Mammary epithelial cell (primary cell): ENCODE measurements at places on chromosomes 13 and 19. TPM values are rescaled to one million over a fixed set of nuclear protein-coding genes. Genes with fewer than 3 reads are reported as not detected.

The CALR3 gene
- not detected for polyA plus RNA-seq

The ATF5 gene
- 9.0 TPM for polyA plus RNA-seq

The CILP2 gene
- polyA plus RNA-seq: 0.12 TPM

The ZNF486 gene
- 1.7 TPM for polyA plus RNA-seq

The ACP7 gene
- 1.3 TPM for polyA plus RNA-seq

The PSG1 gene
- 0.10 TPM for polyA plus RNA-seq

The ZNF675 gene
- polyA plus RNA-seq: 5.7 TPM

DNA sequence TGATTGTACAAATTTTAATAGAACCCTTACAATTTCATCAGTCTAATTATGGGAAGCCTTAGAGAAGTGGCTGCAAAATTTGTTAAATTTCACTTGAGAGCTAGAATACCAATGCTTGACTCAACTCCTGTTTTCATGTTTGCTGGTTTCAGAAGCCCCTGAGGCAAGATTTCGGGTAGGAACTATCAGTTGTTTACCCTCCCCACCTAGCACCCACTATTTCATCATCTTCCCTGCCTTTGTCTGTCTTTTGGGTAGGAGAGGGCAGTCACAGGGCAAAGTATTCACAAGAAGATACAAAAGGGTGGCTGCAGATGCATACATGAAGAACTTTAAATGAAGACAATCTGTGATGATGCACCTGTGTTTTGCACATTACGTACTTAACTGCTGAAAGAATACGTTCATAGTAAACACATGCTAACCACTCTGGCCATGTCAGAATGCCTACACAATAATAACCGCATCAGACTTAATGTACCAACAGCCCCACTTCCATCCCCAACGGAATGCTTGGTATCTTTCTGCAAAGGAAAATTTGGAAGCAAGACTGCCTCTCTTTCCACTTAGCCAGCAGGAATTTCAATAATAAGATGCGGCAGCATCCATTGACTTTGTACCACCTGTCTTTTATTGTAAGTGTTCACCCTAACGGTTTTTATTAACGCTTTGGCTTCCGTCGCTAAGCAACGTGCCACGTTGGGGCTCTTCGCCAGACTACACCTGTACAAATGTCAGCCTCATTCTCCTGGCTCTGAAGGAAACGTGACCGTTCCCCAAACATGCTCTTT, 30.4 kb downstream of the TPT1 start:
- DNase-seq: no peak

- DNase-seq: no peak
These were observed 8.3 kb upstream of the TLE6 start for GRCh38 chr19:2969104-2969504.

- DNase-seq: no peak
These were observed 37.9 kb upstream of the CPB2 start for GRCh38 chr13:46142776-46143175.

- DNase-seq: no peak
These were observed 105.5 kb downstream of the POU4F1 start for GRCh38 chr13:78497702-78498355.

DNA sequence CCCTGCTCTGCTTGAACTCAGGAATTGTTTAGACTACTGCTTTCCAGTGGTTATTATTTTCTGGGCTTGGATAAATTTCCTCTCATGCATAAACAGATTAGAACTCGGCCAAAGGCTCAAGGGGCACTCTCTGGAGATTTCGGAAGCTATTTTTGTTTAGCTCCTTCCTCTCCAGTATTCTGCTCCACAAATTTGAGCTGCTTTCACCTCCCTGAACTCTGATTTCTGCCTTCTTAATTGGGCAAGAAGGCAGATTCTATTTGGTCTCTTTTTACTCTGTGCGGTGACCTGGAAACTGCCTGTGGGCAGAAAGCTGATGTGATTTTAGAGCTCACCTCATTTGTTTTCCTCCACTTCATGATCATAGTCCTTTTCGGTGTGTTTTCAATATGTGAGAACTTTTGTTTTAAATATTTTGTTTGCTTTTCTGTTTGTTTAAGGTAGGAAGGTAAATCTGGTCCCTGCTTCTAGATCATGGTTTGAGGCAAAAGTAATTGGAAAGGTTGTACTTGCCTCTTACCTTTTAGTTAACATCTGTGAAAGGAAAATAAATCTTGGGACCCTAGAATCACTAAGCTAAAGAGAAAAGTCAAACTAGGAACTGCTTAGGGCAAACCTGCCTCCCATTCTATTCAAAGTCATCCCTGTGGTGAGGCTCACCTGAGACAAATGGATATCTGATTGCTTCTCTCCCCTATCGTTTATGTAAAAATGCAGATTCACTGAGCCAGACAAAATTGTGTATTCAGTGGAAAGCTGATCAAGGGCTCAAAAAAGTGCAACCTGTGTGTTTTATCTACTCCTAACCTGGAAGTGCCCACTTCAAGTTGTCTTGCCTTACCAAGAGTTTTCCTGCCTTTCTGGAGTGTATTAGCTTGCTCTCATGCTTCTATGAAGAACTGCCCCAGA, 714.7 kb upstream of the PCDH20 start:
- DNase-seq: no peak

DNA sequence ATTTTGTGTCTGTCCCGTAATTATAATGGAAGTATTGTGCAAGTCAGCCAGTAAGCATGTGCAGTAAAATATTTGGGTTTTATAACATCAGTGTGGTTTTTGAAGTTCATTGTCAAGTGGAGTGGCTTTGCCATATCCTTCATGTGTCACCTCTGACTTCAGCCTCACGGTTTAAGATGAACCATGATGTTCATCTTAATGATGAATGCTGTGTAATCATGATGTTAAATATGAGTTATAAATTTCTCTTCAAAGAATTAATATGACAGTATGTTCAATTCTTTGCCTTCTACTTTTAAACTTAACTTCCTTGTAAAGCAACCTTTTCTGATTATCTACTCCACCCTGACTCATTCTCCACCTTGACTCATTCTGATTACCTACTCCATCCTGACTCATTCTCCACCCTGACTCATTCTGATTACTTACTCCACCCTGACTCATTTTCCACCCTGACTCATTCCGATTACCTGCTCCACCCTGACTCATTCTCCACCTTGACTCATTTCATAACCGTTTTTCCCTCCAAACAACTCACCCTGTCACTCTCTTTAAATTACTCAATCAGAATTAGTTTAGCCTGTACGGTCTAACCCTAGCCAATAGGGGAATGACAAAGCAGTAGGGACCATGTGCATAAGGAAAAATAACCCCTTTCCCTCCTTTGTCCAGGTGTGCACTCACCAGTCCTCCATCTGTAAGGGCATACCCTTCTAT, 50.3 kb upstream of the ANKRD10 start:
- peak; percentile 96 for DNase-seq

DNA sequence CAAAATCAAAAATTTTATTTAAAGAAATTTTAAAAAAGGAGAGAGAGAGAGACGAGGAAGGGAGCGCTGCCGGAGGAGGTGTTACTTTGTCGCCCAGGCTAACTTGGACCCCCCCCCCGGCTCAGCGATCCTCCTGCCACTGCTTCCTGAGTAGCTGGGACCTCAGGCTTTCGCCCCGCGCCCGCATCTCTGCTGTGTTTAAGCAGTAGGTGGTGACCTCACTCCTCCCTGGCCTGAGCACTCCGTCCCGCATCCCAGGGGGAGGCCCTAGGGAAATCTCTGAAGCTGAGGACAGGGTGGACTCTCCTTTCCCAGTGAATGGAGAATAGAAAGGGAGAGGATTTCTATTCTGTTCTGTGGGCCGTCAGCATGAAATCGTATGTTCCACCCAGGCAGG, 485 bp upstream of the ZNF845 start:
- DNase-seq: no peak

GRCh38 chr19:33750587-33751435, 45.9 kb upstream of the KCTD15 start:
- DNase-seq: no peak

DNA sequence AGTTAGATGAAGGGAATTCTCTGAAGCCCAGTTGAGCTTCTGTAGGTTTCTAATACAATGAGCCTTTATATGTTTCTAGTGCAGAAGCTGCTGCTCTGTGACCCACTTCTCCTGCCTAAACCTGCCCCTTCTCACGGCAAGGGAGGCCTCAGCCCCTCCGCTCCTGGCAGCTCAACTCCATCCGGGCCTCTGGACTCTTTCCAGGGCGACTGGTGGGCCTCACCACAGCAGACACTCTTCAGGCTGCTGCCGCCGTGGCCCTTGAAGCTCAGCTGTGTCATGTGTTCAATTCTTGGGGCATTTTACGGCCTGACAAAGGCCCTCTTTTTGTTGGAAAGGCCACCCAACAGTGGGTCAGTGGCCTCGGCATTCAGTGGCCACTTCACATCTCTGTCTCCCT, 10.0 kb upstream of the C19orf33 start:
- no peak for DNase-seq

DNA sequence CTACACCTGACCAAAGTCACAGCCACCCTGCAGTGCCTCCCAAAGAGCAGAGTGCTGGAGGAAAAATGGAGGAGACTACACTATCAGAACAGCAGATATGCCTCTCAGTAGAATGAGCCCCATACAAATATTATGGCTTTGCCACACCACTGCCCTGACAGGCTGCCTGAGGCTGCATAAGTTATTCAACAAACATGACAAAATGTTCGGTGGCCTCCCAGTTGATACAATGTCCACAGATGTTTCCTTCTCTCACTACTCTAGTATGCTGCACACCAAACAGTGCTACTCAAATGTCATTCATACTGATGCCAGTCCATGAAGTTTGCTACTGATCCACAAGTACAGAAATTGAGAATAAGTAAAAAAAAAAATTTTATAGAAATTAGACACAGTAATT, 41.0 kb downstream of the N4BP2L2 start:
- no peak for DNase-seq

DNA sequence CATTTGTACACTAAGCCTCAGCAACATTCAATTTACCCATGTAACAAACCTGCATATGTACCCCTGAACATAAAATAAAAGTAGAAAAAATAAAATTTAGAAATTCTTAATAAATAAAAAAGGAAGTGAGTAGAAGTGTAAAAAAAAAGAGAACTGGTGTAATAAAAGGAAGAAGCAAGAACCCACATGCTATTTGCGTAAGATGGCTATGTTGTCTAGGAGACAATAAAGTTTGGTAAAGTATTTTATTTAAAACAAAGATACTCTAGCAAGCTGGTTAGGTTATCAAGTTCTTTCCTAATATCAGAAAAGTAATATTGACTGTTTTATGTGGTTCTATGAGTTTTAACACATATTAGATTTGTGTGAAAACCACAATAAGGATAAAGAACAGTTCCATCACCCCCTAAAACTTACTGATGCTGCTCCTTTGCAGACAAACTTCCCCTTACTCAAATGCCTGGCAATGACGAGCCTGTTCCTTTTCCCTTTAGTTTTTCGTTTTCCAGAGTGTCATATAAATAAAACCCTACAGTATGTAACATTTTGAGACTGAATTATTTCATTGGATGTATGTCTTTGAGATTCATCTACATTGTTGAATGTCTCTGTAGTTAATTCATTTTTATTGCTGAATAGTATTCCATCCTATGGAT, 98.9 kb downstream of the TNFSF13B start:
- no peak for DNase-seq

DNA sequence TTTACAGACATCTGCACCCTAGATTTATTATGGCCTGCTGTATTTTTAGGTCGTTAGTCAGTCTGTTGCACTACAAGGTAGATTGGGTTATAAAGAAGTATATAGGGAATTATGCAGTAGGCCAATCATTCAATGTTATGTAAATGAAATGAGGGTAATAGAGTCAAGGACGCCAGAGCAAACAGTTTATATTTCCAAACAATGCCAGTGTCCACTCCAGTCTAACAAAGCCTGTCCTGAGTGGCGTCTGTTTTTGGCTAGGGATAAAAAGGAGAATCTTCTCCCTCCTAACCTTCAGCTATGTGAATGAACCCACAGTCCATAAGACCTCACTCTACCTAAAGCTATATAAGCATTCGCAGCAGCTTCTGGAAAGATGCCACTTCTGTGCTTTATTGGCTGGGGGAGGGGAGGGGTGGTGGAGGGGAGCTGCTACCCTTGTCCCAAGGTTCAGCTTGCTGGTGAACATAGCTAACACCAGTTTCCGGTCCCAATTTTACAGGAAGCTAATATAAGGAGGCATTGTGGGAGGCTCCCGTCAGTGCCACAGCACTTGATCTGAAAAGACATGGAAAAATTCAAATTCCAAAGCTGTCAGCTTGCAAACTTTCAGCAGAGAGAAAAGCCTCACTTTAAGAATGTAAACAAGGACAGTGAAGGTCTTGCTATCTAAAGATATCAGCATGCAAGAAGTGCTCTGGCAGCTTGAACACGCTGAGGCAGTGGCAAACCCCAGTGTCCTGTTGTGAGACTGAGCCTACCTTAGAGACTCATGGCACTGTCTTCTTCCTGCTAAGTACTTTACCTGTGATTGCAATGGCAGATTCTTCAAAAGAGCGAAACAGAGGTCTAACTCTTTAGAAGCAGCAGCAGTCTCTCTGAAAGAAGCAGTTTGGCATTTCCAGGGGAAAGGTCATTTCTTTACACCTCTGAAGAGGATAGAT, 369.9 kb downstream of the PCDH9 start:
- DNase-seq: no peak

- no peak for DNase-seq
These were observed 235.4 kb upstream of the MAB21L1 start for GRCh38 chr13:35711909-35712308.
